ENCODE measurements at places on chromosomes 3 and 15.

DNA sequence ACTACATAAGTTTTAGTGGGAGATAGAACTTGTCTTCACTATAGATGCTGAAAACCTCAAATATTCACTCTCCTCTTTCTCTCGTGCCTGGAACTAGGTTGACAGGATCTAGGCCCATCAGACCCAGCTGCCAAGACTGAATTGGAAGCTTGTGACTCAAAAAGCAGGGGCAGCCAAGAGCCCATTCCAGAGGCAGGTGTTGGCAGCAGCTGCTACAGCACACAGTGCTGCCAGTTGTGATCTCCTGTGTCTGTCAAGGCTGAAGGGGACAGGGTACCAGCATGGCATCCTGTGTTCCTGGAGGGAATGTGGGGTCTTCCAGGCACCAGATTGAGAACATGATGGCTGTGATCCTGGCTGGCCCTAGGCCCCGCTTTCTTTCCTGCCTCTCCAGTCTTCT lies 92.5 kb upstream of the MB21D2 start:
- no peak for DNase-seq

DNA sequence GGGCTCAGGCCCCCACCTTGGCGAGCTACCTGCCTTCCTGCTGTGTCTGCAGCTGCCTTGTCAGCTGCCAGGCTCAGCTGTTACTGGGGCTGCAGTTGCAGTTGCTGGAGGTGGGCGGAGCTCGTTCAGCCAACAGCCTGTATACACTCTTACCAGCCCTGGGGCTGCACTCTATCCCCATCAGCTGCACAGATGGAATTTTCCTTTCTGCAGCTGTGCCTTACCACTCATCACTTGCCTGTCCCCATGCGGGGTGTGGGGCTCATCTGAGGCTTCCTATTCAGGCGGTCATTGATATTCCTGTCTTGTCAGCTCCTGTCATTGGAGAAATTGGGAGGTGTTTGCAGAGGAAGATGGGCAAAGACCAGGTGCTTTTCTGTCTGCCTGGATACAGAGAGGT lies 9.1 kb upstream of the SYN2 start:
- DNase-seq = no peak

DNA sequence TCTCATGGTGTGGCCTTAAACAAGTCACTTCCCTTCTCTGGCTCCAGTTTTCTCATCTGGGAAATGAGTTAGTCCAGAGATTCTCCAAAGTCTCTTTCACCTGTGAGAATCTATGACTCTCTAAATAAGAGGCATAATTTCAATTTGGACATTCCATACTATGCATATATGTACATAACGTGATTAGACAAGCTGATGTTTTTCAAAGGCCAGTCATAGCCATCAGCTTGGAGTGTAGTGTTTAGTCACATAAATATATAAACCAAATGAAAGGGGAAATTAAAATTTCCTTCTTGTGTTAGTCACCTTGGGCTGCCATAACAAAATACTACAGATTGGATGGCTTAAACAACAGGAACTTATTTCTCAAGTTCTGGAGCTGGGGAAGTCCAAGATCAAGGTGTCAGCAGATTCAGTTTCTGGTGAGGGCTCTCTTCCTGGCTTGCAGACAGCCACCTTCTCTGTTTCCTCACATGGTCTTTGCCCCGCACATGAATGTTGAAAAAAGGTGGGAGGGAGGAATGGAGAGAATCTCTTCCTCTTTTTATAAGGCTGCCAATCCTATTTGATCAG lies 19.4 kb downstream of the TMEM41A start:
- DNase-seq = no peak

GRCh38 chr15:57752436-57752835 lies 45.9 kb downstream of the POLR2M start:
- no peak for DNase-seq

- no peak for DNase-seq
Observed at GRCh38 chr3:8223766-8224165, 277.9 kb upstream of the LMCD1 start.

All from activated naive CD8-positive, alpha-beta T cell treated with anti-CD3 and anti-CD28 coated beads, Interleukin-2, amount 10 ng/mL, durations not matched to agents 7 days and 5 days (primary cell).